ENCODE measurements at places on chromosomes 6 and 20.
A peak's percentile ranks its signal among the peaks of the same experiment; 100 is the strongest.

DNA sequence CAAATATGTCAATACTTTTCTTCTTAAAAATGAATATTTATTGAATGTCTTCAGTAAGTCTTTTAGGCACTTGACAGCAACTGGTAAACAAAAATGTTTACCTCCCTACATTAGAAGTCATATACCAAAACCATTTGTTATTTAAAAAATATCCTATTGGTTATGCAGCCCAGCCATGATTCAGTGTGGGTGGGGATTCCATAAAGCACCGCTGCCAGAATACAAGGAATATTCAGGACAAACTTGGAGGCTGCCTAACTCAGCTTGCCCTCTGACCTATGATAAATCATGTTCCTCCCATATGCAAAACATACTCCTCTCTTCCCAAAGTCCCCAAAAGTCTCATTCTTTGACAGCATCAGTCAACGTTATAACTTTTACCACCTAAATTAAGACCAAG is 486.8 kb upstream of the IRAK1BP1 start:
- H3K36me3 ChIP-seq, result no peaks in the 10 kb centered on the region
- H3K27ac ChIP-seq, result no peak overlapping the region
- no peak for DNase-seq
- no peaks in the 10 kb centered on the region for H3K4me1 ChIP-seq
- no peak overlapping the region for H3K4me3 ChIP-seq

- no peaks in the 10 kb centered on the region for H3K4me1 ChIP-seq
- no peaks in the 10 kb centered on the region for H3K27me3 ChIP-seq
- no peak for DNase-seq
- H3K4me3 ChIP-seq, result no peak overlapping the region
- no peaks in the 10 kb centered on the region for H3K36me3 ChIP-seq
Measured at GRCh38 chr20:18739751-18740166, 73.8 kb upstream of the SCP2D1 start.

DNA sequence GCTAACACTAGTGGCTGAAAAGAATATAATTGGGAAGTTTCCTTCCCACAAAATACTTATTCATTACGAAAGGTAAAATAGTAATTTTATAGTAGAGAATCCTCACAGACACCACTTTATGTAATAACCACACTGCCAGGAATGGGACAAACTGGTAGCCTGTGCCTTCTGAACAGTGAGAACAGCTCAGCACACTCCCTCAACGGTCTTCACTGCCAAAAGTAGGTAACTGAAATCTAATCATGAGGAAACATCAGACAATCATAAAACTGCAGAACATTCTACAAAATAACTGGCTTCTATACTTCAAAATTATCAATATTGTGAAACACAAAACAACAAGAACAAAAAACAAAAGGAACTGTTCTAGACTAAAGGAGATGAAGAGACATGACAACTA is 44.1 kb downstream of the NUP153 start:
- peaks cover 10% of the 10 kb centered on the region for H3K4me1 ChIP-seq
- no peak overlapping the region for H3K4me3 ChIP-seq
- no peak for DNase-seq
- H3K27me3 ChIP-seq, result no peaks in the 10 kb centered on the region
- H3K36me3 ChIP-seq, result peaks cover 24% of the 10 kb centered on the region

- H3K27me3 ChIP-seq, result no peaks in the 10 kb centered on the region
- H3K4me1 ChIP-seq, result no peaks in the 10 kb centered on the region
- H3K36me3 ChIP-seq, result no peaks in the 10 kb centered on the region
Measured at GRCh38 chr6:157456524-157456829, 75.5 kb downstream of the ZDHHC14 start.

- no peaks in the 10 kb centered on the region for H3K36me3 ChIP-seq
- no peak for DNase-seq
- H3K4me1 ChIP-seq, result no peaks in the 10 kb centered on the region
- no peak overlapping the region for H3K27ac ChIP-seq
- H3K27me3 ChIP-seq, result no peaks in the 10 kb centered on the region
- H3K4me3 ChIP-seq, result no peak overlapping the region
Measured at GRCh38 chr6:105504706-105505105, 101.8 kb upstream of the PREP start.

DNA sequence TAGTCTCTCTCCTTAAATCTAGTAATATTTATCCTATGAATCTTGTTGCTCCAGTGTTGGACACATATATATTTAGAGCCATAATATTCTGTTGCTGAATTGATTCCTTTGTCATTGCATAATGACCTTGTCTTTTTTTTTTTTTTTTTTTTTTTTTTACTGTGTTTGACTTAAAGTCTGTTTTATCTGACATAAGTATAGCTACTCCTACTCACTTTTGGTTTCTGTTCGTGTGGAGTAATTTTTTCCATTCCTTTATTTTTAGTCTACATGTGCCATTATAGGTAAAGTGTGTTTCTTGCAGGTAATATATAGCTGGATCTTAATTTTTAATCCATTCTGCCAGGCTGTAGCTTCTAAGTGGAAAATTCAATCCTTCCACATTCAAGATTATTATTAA is 166.5 kb downstream of the GMDS start:
- H3K4me3 ChIP-seq, result no peak overlapping the region
- H3K27me3 ChIP-seq, result no peaks in the 10 kb centered on the region
- no peaks in the 10 kb centered on the region for H3K4me1 ChIP-seq
- DNase-seq, result peak; percentile 7
- no peak overlapping the region for H3K27ac ChIP-seq

DNA sequence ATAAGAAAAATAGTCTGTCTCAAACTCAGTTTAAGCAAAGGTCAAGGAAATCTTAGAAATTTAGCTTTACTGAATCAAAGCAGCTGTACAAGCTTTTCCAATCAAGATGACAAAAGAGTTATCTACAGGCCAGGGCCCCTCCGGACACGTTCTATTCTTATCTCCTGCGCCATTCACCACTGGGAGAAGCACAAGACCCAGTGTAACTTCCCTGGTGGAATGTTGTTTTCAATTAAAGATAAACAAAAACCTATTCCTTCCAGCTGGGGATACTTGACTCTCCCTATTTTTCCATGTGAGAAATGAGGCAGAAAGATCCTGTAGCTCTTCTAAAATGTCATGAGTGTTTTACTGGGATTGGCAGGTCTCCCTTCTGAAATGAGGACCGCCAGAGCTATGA is 123.3 kb downstream of the TBX18 start:
- no peak for DNase-seq
- no peak overlapping the region for H3K4me3 ChIP-seq
- H3K27me3 ChIP-seq, result no peaks in the 10 kb centered on the region
- no peaks in the 10 kb centered on the region for H3K36me3 ChIP-seq
- no peaks in the 10 kb centered on the region for H3K4me1 ChIP-seq

DNA sequence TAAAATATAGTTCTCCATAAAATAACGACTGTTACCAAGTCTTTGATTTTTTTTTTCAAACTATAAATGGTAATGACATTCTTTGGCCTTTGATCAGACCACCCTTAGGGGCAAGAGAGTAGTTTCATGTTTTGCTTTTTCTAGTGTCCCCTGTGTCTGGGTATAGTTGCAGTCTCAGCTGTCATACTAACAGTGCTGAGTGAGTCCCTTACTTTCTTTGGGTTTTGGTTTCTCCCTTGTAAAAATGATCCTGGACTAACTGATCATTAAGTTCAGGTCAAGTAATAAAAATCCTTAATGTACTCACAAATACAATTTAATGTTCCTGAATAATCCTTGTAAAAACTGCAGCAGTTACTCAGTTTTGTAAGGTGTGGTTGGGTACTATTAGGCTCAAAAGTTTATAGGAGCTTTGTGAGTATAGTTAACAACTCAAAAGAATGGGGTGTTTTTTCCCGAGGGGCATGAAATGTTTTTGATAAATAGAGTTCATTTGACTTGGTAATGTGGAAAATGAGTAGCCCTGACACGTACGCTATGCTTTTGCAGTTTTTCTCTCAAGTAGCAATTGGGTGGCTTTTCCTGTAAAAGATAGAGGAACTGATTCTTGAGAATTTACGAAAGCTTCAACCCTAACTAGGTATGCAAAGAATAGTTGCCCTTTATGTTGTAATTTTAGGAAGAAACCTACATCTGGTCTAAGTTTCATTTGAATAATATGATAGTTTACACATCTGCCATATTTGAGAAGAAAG is 6.2 kb downstream of the PTPN1 start:
- no peak overlapping the region for H3K4me3 ChIP-seq
- H3K27me3 ChIP-seq, result no peaks in the 10 kb centered on the region
- DNase-seq, result no peak
- H3K36me3 ChIP-seq, result no peaks in the 10 kb centered on the region
- H3K4me1 ChIP-seq, result peaks cover 39% of the 10 kb centered on the region

GRCh38 chr6:84583784-84584183 is 180.6 kb downstream of the TBX18 start:
- peaks cover 14% of the 10 kb centered on the region for H3K4me1 ChIP-seq
- H3K27ac ChIP-seq, result no peak overlapping the region
- DNase-seq, result no peak
- H3K4me3 ChIP-seq, result no peak overlapping the region
- H3K36me3 ChIP-seq, result no peaks in the 10 kb centered on the region

GRCh38 chr6:46175446-46175845 is 4.7 kb upstream of the ENPP5 start:
- H3K36me3 ChIP-seq, result no peaks in the 10 kb centered on the region
- H3K4me1 ChIP-seq, result peaks cover 19% of the 10 kb centered on the region
- peak; percentile 76 for DNase-seq
- H3K4me3 ChIP-seq, result no peak overlapping the region
- no peak overlapping the region for H3K27ac ChIP-seq

DNA sequence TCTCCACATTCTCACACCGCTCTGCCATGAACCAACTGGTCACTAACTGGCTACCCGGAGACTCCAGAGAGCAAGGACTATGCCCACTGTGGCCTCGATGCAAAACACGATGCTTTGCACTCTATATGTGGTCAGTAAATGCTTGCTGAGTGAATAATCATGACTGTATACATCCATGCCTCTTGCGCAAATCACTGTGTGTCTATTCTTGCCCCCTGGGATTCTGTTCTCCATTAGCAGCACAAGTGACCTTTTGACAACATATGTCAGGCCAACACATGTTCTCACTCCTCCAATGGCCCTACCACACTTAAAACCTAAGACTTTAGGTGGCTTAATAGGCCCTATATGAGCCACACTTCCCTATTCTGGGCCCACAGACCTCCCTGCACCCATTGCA is 16.9 kb downstream of the KIF16B start:
- H3K27me3 ChIP-seq, result no peaks in the 10 kb centered on the region
- no peak for DNase-seq
- H3K4me3 ChIP-seq, result no peak overlapping the region
- no peak overlapping the region for H3K27ac ChIP-seq
- H3K4me1 ChIP-seq, result no peaks in the 10 kb centered on the region

DNA sequence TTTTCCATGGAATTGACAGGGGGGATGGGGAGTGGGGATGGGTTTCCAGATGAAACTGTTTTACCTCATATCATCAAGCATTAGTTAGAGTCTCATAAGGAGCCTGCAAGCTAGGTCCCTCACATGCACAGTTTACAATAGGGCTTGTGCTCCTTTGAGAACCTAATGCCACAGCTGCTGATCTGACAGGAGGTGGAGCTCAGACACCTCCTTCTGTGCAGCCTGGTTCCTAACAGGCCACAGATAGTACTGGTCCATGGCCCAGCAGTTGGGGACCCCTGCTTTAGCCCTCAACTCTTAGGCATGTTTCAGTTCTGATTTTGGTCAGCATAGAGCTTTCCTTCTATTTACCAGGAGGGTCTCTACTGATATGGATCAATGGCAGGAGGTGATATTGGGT is 251.6 kb downstream of the LAMA2 start:
- no peak for DNase-seq
- H3K4me1 ChIP-seq, result no peaks in the 10 kb centered on the region
- H3K4me3 ChIP-seq, result no peak overlapping the region
- H3K27me3 ChIP-seq, result no peaks in the 10 kb centered on the region
- H3K36me3 ChIP-seq, result no peaks in the 10 kb centered on the region

DNA sequence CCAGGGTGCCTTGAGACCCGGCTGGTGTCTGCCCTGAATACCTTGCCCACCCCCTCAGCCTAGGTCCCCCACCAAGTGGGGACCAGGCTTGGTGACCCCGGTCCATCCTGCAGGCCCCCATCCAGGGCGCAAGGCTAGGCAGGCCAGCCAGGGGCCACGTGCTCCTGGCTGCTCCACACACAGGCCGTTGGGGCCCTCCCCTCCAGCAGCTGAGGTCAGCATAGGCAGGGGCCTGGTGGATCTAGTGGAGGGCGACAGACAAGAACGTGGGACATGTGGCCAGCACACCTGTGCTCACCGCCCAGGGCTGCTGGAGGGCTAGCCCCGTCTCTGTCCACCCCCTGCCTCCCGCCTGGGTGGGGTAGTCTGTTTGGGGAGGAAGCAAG is 7.5 kb upstream of the HRH3 start:
- H3K4me1 ChIP-seq, result no peaks in the 10 kb centered on the region
- no peak overlapping the region for H3K4me3 ChIP-seq
- no peak overlapping the region for H3K27ac ChIP-seq
- no peak for DNase-seq
- H3K27me3 ChIP-seq, result peaks cover 68% of the 10 kb centered on the region

DNA sequence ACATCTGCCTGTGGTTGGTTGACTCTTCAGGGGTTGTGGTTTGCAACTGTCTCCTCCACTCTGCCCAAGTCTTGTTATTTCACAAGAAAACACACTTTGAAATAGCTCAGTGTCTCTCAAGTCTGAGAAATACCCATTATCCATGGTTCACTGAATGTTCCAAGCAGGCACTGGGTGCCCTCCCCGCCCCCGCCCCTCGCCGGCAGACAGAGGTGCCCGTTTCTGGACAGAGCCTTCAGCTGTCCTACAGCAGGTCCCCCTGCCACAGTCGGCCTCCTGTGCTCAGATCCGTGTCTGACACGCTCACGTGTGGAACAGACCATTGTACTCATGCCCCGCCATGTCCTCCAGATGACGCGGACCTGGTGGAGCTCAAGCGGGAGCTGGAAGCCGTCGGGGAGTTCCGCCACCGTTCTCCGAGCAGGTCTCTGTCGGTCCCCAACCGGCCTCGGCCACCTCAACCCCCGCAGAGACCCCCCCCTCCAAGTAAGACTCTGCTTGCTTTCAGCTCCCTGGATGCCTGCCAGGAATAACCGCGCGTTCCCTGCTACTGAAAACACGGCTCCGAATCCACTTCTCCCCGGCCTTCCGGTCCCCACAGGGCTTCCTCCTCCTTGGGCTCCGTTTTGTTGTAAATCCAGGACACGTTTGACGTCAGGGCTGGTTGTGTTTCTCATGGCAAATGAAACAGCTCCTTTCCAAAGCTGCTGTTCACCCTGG is 81.4 kb downstream of the SERAC1 start:
- no peaks in the 10 kb centered on the region for H3K36me3 ChIP-seq
- no peak overlapping the region for H3K27ac ChIP-seq
- H3K4me1 ChIP-seq, result no peaks in the 10 kb centered on the region
- no peak overlapping the region for H3K4me3 ChIP-seq

DNA sequence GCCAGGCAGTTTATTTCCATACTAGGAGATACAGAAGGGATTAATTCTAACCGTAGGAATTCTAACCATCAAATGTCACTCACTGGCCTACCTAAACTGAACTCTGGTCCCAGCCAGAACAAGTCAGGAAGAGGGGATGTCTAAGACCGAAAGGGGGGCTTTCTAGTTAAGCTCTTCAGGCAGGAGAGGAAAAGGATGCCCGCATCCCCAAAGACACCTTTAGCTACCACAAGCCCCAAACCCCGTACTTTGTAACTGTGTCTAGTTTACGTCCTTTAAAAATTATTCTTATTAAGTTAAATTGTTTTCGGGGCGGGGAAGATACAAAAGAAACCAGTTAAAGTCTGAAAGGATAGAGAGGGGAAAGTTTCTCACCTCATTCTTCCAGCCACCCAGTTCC is 1.2 kb upstream of the ZNF76 start:
- no peaks in the 10 kb centered on the region for H3K36me3 ChIP-seq
- H3K4me1 ChIP-seq, result peaks cover 17% of the 10 kb centered on the region
- H3K27me3 ChIP-seq, result no peaks in the 10 kb centered on the region
- no peak overlapping the region for H3K27ac ChIP-seq

- H3K27me3 ChIP-seq, result no peaks in the 10 kb centered on the region
- H3K4me1 ChIP-seq, result no peaks in the 10 kb centered on the region
- no peak overlapping the region for H3K4me3 ChIP-seq
- no peak for DNase-seq
Measured at GRCh38 chr6:155023717-155024116, 28.6 kb downstream of the TIAM2 start.

Data from MM.1S (cell line).